Fibroblast of pulmonary artery (primary cell): ENCODE measurements at places on chromosomes 4 and X.

GRCh38 chr4:146132445-146132844, 43.1 kb upstream of the LSM6 start:
- no peak for DNase-seq

DNA sequence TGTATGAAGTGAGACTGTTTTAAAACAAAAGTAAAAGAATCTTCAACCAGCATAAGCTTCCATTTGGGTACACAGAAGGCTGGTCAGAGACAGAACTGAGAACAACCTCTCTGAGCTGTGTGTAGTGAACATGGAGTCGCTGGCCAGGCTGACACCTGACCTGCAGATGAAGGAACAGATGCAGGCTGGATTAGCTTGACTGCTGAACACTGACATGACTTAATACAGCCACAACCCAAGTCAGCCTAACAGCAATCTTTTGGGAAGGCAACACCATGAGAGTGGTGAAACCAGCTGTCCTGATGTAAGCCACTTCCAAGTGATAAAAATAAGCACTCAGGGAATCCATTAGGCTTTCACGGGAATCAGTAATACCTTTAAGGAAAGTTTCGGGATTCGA, 10.1 kb downstream of the SCARB2 start:
- DNase-seq, result no peak

DNA sequence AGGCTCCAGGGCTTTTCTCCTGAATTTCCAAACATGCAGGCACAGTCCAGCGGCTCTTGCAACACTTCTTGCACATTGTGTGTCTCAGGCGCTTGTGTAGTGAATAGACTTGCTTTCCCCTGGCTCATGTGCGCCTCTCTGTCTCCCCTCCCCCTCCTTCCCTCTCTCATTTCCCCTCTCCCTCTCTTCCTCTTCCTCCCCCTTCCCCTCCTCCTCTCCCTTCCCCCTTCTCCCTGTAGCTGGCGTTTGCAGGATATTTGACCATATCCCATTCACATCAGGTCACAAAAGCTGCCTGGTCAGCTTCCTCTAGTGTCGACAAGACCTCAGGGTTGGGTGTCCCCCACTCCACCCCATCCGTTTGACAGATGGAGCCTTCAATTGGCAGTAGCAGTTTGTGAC, 2.4 kb downstream of the CHST7 start:
- DNase-seq, result peak; percentile 72

- no peak for DNase-seq
Observed at GRCh38 chr4:106418444-106418843, 49.9 kb upstream of the GIMD1 start.

GRCh38 chr4:78529569-78530209, 21.9 kb upstream of the ANXA3 start:
- peak; percentile 56 for DNase-seq

GRCh38 chr4:105996845-105997244, 101.6 kb downstream of the NPNT start:
- DNase-seq, result no peak

- DNase-seq, result peak; percentile 45
Observed at GRCh38 chr4:113584407-113585150, 177.0 kb downstream of the CAMK2D start.

- peak; percentile 69 for DNase-seq
Observed at GRCh38 chrX:39896951-39897740, 200.6 kb downstream of the BCOR start.

GRCh38 chr4:120692964-120693363, 229.6 kb downstream of the PRDM5 start:
- DNase-seq, result peak; percentile 95

GRCh38 chrX:149129767-149130166, 375.3 kb downstream of the IDS start:
- peak; percentile 12 for DNase-seq

GRCh38 chr4:144905286-144905685, 192.7 kb downstream of the ANAPC10 start:
- peak; percentile 16 for DNase-seq

GRCh38 chr4:125357675-125358074, 42.9 kb downstream of the FAT4 start:
- DNase-seq, result no peak

DNA sequence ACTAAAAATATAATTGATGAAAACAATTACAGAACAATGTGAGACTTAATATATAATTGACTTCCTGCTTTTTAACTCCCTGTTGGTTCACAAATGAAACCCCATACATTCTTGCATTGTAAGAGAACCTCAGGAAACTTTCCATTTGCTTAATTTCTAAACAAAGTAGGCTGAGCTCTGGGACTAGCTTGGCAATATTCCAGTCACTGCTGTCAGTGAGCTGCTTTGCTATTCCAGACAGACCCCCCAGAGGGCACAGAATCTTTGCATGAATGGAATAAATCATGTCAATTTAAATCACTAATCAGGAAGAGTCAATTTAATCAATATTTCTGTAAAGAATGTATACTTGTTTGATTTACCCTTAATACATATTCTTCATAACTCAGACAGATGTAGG, 110.6 kb downstream of the NEXMIF start:
- no peak for DNase-seq

DNA sequence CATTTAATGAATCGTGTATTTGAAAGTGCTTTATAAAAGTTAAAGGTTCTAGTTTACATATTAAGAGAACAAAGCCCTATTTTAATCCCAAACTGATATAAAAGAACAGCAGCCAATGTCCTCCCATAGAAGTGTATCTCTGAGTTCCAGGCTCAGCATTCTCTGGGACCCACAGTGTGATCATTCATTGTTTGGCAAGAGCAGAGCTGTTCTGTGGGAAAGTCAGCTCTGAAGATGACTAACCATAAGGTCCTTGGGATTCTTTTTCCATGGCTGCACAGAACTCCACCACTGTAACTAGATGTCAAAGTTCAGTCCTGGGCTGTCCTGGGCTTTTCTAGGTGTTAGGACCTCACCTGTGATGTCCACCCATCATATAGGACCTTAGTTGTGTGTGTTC, 157.0 kb upstream of the TLL1 start:
- peak; percentile 50 for DNase-seq

DNA sequence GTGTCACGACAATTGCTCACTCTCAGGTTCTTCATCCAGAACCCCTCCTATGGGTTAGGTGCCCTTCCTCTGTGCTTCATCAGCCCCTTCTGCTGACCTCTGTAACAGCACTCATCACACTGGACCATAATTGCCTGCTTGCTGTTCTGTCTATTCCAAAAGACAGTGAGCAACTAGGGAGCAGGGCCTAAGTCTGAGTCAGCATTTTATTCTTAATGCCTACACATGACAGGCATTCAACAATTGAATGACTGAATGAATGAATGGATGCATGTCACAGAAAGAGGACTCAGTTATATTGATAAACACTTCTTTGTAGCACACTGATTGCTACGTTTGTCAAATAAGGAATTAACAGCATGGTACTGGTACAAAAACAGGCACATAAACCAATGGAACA, 317.0 kb downstream of the ZIC3 start:
- no peak for DNase-seq

DNA sequence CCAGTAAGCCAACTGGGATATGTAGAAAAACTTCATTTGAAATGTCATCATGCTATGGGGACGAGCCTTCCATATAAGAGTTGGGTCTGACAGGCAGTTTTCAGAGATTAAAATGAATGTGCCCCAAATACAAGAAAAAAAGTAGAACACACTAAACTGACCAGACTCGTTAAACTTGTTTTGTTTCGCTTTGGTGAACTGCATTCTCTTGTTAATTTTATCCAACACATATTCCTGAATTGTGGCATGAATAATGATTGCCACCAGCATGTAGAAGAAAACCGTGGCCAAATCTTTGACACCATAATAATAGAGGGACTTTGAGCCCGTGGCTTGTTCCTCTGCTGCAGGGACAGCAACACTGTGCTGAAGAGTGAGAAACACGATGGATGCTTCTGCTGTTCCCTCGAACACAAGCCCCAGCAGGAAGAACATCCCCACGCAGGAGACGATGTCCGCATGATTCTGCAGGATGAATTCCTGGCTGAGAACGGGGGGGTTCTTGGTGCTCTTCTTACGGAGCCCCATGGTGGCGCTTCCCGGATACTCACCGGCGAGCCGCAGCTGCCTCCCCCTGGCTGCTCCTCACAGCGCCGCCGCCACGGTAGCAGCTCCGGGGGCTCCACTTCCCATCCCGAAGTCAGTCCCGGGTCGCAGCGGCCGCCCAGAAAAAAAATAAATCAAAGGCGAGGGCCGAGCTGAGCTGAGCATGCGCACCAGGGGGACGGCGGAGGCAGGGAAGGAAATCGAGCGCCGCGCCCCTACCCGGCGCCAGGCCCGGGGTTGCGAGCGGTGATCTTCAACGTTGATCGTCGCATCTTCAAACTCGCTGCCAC, at the start of gene TRAM1L1:
Gene TRAM1L1, minus strand, starts transcription at position 711 of the 836 bp plus-strand sequence. Its CDS starts 183 bp downstream, at position 528.
- DNase-seq, result peak; percentile 54

- DNase-seq, result peak; percentile 1
Observed at GRCh38 chrX:96147681-96148080, 537.0 kb upstream of the DIAPH2 start.

DNA sequence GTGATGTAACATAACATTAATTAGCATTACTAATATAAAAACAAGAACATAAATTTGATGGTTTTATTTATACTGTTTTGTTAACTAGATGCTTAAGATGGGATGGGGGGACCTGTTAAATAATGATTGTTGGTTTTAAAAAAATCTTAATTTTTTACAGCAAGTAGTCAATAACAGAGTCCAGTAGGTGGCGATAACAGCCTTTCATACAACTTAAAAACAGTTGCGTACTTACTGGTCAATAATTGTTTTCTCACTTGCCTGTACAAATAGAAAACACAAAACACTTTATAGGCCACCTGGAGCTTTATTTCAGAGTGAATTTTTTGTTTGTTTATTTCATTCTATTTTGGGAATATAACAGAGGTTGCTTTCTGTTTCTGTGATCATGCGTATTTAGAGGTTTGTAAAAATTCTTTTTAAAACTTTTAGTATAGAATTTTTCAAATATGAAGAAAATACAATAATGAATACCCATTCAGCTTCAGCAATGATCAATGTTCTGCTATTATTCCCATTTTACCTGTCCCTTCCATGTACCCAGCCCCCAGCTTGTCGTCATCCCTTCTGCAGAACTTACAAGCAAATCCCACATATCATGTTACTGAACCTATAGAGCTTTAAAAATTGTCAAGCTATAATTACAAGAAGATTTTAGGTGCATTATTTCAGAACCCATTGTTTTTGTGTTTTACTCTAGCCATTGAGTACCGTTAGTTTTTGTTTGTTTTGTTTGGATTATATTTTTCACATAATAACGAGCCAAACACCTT, 97.1 kb downstream of the MRPL1 start:
- DNase-seq, result peak; percentile 82

GRCh38 chr4:82739287-82740190, 59.1 kb downstream of the SCD5 start:
- peak; percentile 77 for DNase-seq

DNA sequence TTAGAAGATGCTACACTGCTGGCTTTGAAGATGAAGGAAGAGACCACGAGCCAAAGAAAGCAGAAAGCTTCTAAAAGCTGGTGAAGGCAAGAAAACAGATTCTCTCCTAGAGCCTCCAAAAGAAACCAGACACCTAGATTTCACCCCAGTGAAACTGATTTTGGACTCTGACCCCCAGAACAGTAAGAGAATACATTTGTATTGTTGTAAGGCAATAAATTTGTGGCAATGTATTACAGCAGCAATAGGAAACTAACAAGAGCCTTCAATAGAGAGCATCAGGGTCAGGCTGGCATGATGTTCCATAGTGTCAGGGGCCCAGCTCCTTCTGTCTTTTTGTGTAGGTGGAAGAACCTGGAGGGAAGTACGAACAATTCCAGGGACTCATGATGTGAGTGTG, 6.0 kb upstream of the TEC start:
- no peak for DNase-seq

GRCh38 chrX:145673841-145674240, 143.8 kb upstream of the SLITRK2 start:
- no peak for DNase-seq

GRCh38 chrX:132226169-132226568, 6.9 kb upstream of the RAP2C start:
- no peak for DNase-seq
